Stimulated activated CD4-positive, alpha-beta T cell treated with anti-CD3 and anti-CD28 coated beads, TNF-alpha, amount 100 ng/mL, for 1 hour (primary cell): ENCODE measurements at places on chromosomes 16 and 17.

DNA sequence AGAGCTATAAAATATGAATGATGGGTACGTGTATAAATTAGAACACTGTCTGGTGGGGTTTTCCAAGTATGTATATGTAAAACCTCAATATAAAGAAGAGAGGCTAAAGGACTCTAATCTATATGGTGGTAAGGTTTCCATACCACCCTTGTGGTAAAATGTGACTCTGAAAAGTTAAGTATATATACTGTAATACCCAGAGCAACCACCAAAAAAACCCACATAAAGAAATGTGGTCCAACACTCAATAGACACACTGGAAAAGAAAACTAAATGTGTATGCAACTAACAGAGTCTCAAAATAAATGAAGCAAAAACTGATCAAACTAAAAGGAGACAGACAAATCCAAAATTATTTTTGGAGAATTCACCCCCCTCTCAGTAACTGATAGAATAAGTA is 72.2 kb downstream of the XPO6 start:
- no peak for DNase-seq

- DNase-seq = no peak
Observed at GRCh38 chr16:86870380-86870779, 292.0 kb downstream of the FOXL1 start.

- DNase-seq = peak; percentile 48
Observed at GRCh38 chr17:79400989-79401703, 209.7 kb downstream of the RBFOX3 start.

GRCh38 chr17:38562903-38563302 is 42.8 kb downstream of the SRCIN1 start:
- DNase-seq = no peak

DNA sequence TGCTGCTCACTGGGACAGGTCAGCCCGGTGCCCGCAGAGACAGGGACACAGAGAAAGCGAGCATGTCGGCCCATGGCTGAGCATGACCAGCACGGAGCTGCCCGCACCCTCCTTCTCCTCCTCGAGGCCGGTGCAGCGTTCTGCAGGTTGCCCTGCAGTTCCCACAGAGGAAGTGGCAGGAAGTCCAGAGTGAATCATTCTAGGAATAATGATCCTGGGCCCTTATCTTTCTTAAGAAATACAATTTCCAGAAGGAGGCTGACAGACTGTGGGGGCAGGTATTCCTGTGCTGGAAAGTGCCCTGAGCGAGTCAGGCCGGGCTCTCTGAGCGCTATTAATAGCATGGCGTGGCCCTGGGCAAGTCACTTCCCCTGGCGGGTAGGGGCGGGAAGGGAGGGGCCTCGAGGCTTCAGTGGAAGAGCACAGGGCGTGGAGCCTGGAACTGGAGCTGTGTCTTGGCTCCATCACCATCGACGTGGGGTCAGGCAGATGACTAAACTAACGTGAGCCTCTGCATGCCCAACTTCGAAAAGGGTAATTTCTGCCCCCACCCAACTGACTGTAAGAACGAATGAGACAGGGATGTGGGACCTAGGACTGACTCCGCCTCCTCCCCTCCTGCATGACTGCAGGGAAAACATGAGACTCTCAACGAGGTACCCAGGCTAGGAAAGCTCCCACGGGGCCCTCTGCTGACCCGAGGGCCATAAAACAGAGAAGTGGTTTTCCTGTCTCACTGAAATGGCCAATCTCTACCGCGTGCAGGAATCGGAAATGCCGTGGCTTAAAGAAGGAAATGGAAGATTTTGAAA is 9.8 kb downstream of the TMEM204 start:
- no peak for DNase-seq

DNA sequence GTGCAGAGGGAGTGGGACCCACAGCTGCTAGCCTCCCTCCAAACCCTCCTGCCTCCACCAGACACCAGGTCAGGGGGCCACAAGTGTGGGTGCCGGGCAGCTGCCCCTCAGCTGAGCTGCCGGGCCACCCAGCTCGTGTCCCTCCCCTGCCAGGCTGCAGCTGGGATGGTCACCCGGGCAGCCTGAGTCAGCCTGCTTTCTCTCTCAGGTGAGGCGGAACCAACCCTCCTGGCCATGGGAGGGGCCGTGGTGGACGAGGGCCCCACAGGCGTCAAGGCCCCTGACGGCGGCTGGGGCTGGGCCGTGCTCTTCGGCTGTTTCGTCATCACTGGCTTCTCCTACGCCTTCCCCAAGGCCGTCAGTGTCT is 6.9 kb downstream of the SLC16A3 start:
- no peak for DNase-seq

- DNase-seq = no peak
Observed at GRCh38 chr17:46741122-46741730, 77.3 kb downstream of the WNT3 start.

DNA sequence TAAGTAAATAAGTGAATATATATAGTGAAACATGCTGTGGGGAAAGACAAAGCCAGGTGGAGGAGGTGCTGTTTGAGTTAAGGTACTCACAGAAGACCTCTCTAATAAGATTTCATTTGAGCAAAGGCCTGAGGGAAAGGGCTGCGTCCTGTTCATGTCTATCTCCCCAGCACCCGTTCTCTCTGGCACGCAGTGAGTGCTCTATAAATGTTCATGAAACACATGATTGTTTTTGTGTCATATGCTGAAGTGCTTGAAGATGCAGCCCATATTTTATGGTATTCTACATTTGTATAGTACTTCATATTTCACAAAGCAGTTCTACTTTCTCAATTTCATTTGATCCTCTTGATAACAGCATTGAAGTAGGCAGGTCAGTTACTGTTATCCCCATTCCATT is 990 bp downstream of the VWA3A start:
- no peak for DNase-seq

- DNase-seq = no peak
Observed at GRCh38 chr17:8159032-8159400, 3.7 kb downstream of the VAMP2 start.

- DNase-seq = peak; percentile 35
Observed at GRCh38 chr16:24729243-24729950, at the start of gene TNRC6A. Gene TNRC6A, plus strand, starts transcription at chr16:24729651. Its CDS starts 191 bp downstream, at chr16:24729842.
